Erythroblast (primary cell): ENCODE measurements at places on chromosomes 4 and X.

- DNase-seq = peak; percentile 43
These were observed 2.2 kb downstream of the KIT start for GRCh38 chr4:54659749-54660535.

- DNase-seq = no peak
These were observed 110.0 kb downstream of the DHRSX start for GRCh38 chrX:2390754-2391153.

- DNase-seq = no peak
These were observed 18.1 kb downstream of the CLTRN start for GRCh38 chrX:15646543-15646942.

GRCh38 chr4:127250577-127250976 is 382.2 kb upstream of the INTU start:
- DNase-seq = no peak

GRCh38 chr4:5887361-5888221 is 5.3 kb downstream of the CRMP1 start:
- DNase-seq = no peak

DNA sequence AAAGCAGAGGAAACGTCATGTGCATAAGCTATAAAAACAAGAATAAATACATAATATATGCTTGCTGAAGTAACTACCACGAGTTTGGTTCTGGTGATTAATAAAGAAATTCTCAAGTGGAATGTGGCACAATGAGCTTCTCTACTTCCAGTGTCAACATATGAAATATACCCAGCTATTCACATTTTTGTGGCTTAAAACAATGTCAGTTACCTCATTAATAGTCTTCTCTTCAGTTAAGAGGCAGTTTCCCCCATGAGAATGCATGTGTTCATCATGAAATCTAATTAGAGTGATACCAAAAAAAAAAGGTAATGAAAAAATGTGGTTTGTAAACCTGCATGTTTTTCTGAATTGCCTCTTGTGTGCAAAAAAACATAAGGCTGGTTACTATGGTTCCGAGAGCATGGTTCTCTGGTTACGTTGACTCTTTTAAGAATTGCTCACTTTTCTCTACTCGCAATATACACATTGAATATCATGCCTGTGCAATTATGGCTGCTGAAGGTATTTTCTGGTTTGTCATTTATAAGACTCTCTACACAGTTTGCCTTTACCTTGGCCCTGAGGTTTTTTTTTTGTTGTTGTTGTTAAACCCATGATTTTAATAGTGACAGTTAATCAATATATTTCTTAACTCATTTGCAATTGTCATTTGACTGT is 108.2 kb downstream of the PCDH7 start:
- DNase-seq = no peak
